ENCODE measurements at places on chromosomes 1 and 21. TPM values are rescaled to one million over a fixed set of nuclear protein-coding genes. Genes with fewer than 3 reads are reported as not detected.

RHD gene
- not detected for total RNA-seq

LYPD8 gene
- not detected for total RNA-seq

CTSS gene
- 30.7 TPM for total RNA-seq

SEMA4A gene
- 0.69 TPM for total RNA-seq

MANEAL gene
- total RNA-seq = 1.8 TPM

RIMKLA gene
- 9.7 TPM for total RNA-seq

DTL gene
- 0.79 TPM for total RNA-seq

PRDX1 gene
- 311 TPM for total RNA-seq

MFN2 gene
- 688 TPM for total RNA-seq

GSTM1 gene
- not detected for total RNA-seq

AGO1 gene
- 20.3 TPM for total RNA-seq

FMOD gene
- 9.6 TPM for total RNA-seq

ELAVL4 gene
- not detected for total RNA-seq

CLDN19 gene
- total RNA-seq = not detected
